ENCODE measurements at places on chromosomes 5 and 9.
A peak's percentile ranks its signal among the peaks of the same experiment; 100 is the strongest.

GRCh38 chr9:127897193-127897692, 2.2 kb downstream of the ST6GALNAC6 start:
- DNase-seq, result peak; percentile 84

DNA sequence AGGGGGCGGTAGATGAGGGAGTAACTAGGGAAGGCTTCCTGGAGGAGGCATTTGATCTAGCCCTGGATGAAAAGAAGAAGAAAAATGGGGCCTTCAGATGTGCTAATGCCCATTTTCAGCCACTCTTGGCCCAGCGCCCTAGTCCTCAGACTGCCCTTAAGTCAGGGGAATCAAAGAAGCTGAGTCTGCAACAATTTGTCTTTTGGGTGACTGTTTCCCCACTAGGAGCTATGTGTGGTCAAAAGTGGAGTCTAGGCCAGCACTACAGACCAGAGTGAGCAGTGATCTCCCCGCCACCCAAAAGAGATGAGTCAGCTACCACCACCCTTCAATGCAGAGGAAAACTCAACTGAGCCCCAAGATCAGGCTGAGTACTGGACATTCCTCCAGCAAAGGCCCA, 542.1 kb downstream of the BNC2 start:
- no peak for DNase-seq

- DNase-seq, result no peak
Observed at GRCh38 chr5:488744-489688, 35.2 kb downstream of the SLC9A3 start.

DNA sequence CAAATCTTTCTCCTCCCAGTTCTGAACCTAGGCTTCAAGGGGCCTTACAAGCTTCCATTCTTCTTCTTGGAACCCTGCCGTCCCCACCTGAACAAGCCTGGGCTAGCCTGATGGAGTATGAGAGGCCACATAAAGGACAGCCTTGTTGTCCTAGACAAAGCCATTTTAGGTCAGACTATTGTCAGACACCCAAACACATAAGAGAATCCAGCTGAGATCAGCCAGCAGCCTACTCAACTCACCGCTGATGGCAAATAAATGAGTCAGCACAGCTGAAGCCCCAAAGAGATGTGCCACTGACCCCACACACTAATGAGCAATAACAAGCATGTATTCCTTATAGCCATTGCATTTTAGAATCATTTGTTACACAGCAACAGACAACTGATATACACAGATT, 33.8 kb downstream of the SVEP1 start:
- DNase-seq, result no peak

DNA sequence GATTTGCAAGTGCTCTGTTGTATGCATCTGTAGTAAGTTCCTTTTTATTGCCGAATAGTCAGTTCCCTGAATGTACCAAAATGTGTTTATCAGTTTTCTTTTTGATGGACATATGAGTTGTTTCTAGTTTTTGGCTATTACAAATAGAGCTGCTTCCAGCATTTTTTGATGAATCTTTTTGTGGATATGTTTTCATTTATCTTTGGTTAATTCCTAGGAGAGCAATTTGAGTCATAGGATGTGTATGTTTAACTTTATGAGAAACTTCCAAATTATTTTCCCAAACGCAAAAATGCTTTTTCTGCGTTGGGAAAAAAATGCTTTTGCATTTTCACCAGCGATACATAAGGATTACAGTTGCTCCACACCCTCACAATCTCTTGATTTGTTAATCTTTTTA, 287.7 kb downstream of the FER start:
- no peak for DNase-seq

All from right cardiac atrium (tissue), 5 donors.